ENCODE measurements at places on chromosomes 2 and 18.

DNA sequence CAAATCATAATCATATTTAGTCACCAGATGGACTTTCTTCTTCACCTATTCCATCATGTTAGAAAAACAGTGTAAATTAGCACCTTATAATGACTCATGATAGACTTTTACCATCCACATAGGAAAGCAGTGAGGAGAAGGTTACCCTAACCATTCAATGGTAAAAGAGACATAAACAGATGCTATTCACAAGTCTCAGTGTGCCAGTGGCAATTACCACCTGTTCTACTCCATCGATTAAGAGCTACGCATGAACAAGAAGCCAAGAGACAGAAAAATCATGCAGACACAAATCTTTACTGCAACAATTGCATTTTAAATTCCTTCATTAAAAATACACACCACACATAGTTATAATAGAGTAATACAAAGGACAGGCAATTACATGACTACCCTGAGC, 106.7 kb upstream of the CHAC2 start:
- DNase-seq, result no peak

GRCh38 chr2:216308576-216308975, 63.7 kb downstream of the MARCHF4 start:
- DNase-seq, result no peak

DNA sequence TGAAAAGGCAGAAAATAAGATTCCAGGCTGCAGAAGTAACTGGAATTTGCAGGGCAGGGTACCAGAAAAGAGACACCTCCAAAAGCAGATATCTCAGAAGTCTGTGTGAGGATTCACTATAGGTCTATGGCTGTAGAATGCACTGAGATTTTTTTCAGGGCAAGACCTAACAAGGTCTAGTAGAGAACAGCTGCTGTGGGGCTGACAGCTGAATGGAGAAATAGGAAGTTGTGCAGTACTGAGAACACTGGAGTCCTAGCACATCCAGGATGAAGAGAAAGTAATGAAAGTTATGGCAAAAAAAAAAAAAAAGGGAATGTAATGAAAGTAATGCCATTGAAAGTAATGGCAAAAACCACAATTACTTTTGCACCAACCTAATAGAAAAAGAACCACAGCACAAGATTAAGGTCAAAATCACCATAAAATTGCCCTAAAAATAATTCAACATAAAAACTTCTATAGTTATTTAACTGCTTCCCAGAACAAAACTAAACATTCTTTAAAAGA, 57.3 kb downstream of the CPO start:
- no peak for DNase-seq

GRCh38 chr2:65845442-65846182, 413.2 kb upstream of the SPRED2 start:
- no peak for DNase-seq

DNA sequence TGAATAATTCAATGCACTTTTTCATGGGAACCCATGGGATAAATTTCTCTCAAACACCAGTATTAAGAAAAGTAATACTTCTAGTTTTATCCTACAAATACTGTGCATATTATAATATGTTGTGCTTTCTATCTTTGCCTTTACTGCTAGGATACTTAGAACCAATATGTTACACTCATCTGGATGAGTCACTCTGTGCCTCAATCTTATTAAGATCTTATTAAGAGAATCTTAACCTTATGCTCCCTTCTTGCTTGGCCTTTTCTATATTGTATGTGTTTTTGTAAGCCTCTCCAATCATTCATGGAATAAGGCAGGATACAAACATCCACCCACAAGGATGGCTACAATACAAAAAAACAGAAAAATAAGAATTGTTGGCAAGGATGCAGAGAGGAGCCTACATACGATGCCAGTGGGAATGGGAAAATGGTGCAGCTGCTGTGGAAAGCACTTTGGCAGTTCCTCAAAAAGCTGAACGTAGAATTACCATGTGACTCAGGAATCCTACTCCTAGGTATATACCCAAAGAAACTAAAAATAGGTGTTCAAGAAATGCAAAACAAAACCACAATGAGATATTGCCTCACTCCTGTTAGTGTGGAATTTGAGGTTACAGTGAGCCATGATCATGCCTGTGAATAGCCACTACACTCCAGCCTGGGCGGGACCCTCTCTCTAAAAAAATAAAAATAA, 10.7 kb upstream of the TWSG1 start:
- no peak for DNase-seq

- DNase-seq, result no peak
Measured at GRCh38 chr2:21453723-21454450, 330.1 kb downstream of the TDRD15 start.

- DNase-seq, result peak; percentile 81
Measured at GRCh38 chr2:61470122-61470951, 550 bp downstream of the USP34 start.

DNA sequence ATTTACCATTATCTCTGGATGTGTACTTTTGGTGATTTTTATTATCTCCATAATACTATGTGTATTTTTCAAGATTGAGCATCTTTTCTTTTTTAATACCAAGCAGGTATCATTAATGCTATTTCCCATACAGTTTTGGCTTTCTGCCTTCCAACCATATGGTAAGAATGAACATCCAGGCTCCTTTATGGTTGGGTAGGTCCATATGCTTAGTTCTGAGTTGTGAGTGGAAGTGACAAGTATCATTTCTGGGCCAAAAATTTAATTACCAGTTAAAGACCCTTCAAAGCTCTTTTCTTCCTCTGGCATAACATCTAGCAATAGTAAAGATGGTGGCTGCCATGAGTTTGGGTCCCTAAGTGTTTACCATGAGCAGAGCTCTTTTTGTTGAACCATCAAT, 4.3 kb upstream of the RBM43 start:
- no peak for DNase-seq

GRCh38 chr2:236473691-236474090, 95.9 kb upstream of the ACKR3 start:
- no peak for DNase-seq

GRCh38 chr2:72990695-72991438, 73.5 kb downstream of the EMX1 start:
- DNase-seq, result no peak

DNA sequence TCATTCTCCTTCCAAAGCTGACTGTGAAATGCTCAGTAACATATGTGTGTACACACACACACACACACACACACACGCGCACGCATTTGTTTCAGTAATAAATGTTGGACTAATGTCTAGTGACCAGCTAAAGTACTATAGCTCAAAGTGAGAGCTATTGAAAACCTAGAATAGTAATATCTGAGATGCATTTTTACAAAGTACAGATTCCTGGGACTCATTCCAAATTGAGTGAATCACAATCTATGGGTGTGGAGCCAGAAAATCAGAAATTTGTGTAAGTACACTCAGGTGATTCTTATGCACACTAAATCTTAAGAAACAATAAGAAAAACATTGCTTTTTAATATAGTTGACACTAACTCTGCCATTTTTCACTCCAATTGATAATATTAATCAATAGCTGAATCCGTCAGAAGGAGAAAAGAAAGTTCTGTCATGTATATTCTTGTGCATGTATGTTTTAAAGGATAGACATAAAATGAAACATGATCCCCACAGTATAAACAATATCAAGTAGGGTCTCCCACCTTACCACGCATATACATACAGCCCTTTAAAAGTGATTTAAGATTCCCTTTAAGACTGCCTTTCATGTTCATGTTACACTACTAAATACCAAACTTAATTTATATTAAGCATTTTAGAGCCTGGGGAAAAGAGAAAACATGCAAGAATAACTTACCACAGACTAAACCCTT, 123.5 kb downstream of the ATAD2B start:
- no peak for DNase-seq

DNA sequence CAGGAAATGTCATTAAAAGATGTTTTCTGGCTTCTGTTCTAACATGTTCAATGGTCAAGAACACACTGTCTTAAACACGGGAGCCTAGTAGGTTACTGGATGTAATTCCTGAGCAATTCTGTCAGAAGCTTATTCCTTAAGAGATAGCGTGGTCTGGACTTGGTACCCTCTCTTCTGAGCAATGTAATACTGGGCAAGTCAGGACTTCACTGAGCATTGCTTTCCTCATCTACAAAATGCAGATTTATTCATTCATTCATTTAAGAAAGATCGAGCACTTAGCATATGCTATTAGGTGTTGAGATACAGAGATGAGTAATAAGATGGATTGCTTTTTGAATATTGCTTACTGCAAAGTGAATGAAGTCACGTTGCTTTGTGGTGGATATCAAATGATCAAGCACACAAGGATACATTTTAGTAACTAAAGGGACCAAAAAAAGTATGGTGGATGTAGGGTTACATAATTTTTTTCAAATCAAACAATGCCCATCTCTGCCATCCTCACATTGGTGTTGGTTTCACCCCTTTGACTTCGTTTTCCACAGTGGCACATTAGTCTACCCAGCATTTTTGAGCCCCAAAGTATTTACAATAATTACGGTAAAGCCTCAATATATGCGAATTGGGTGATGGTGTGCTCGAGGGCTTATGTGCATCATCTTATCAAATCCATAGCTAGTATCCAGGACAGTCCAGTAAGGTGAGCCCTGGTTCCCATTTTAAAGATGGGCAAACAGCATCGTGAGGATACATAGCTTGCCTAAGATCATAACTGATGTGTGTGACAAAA, 65.3 kb downstream of the ZC3H6 start:
- no peak for DNase-seq

GRCh38 chr18:45046228-45046627, 365.5 kb downstream of the SETBP1 start:
- DNase-seq, result no peak

GRCh38 chr18:41490861-41491260, 464.2 kb upstream of the PIK3C3 start:
- no peak for DNase-seq

DNA sequence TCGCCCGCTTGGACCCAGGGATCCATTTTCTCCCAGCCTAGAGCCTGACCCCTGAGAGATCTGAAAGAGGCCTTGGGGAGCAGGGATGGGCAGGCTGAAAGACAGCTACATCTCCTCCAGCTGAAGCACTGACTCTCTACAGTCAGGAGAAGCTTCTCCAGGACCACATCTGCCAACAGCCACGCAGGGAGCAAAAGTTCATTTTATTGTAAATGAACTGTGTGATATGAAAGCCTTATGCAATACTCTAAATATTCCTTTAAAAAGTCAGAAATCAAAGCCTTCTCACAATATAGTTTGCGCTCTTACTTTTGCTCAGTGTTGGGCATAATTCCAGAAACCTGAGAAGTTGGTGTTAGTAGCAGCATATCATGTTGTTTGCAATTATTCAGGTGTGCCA, 428.9 kb upstream of the RAB6C start:
- DNase-seq, result no peak

DNA sequence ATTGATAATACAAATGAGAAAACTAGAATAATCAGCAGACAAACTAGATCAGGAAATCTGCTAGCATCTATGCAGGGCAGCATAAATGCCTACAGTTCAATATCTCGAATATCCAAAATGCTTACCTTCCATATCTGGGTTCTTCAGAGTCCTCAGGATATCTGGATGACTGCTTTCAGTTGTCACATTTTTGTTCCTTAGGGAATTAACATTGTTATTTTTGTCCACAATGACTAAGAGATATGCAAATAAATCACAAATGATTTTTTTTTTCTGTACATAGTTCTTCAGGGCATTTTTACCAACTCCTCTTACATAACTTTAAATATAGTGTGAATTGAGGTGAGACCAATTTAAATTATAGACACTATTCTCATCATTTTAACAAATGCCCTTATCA, 80.9 kb downstream of the AQP4 start:
- no peak for DNase-seq

DNA sequence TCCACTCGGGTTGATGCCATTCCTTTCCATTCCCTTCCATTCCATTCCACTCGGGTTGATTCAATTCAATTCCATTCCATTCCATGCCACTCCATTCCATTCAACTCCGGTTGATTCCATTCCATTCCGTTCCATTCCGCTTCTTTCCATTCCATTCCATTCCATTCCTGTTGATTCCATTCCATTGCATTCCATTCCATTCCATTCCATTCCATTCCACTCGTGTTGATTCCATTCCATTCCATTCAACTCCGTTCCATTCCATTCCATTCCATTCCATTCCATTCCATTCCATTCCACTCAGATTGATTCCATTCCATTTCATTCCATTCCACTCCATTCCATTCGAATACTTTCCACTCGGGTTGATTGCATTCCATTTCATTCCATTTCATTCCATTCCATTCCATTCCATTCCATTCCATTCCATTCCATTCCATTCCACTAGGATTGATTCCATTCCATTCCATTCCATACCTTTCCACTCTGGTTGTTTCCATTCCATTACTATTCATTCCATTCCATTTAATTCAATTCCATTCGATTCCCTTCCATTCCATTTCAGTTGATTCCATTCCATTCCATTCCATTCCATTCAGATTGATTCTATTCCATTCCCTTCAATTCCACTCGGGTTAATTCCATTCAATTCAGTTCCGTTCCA, 1141.8 kb downstream of the RPIA start:
- DNase-seq, result no peak

GRCh38 chr2:222724208-222724607, 52.8 kb downstream of the MOGAT1 start:
- DNase-seq, result no peak

GRCh38 chr2:227106845-227107759, 56.9 kb downstream of the COL4A4 start:
- no peak for DNase-seq

DNA sequence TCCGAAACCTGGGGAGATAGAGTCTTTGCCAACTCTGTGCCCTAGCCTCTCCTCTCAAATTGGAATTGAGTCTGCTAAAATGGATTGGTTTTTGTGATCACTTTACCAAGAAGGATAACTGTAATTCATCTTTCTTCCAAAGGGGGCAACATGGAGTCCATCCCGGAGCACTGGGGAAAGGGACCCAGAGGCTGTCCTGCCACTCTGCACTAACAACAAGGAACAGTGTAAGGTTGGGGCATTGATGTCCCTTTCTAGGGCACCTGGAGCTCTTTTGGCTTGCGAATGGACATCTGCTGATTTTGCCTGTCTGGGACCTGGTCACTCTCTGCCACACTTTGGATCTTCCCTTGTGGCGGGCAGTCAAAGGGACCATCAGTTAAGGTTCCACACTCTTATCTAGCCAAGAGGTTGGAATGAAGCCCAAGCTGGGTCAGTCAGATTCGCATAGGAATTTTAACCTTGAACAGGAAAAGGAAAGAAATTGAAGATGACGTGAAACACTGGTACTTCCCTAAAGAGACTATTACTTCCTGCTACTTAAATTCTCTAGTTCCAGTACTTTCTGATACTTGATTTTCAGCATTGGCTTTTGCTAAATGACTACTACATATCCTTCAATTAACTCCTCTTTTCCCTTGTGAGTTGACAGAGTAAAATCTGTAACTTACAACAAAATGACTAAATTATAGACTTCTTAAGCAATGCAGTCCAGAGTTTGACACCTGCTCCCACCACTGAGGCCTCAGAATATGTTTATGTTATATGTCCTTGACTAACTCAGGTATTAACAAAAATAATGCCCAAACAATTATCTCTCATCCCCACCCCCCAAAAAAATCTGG, 64.7 kb upstream of the KLF7 start:
- DNase-seq, result no peak

GRCh38 chr2:152161598-152161997, 14.0 kb downstream of the STAM2 start:
- DNase-seq, result no peak
